Activated CD4-positive, alpha-beta T cell treated with anti-CD3 and anti-CD28 coated beads for 36 hours (primary cell): ENCODE measurements at places on chromosomes 7 and 10. TPM values are rescaled to one million over a fixed set of nuclear protein-coding genes. Genes with fewer than 3 reads are reported as not detected.

FBXL13 gene
- 0.83 TPM for total RNA-seq

UBE2D4 gene
- total RNA-seq = 10.7 TPM

DNA sequence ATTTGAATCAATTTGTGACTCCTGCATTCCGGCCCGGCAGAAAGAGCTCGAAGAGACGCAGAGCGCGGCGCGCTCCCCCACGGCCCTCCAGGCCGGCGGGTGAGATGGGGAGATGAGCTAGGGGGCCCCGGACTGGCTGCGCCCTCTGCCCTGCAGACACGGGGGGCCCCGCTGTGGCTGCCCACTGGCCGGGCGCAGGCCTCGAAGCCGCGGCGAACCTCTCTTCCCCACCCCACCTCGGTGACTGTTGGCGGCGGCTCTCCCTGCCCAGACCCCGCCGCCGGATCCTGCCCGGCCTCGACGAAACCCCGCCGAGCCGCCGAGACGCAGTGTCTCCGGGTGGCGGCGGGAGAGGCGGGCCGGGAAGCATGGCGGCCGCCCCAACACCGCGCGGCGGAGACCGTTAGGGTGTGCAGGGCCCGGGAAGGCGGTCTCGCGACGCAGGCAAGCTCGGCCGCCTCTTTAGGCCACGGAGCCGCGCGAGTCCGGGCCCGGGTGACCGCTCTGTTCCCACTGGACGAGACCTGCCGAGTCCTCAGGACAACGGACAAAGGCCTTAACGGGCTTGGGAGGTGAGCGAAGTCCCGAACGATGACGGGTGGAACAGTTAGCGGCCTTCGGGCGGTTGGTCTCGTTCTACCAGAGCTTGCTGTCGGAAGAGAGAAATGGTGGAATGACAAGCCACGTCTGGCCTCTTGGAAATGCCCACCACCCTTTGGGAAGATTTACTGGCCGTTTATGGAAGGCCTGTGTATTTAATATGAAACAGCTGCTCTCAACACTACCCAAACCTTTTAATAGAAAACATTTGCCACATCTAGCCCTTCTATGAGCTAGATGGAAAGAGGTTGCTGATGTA lies 24.3 kb downstream of the NUP42 start:
- DNase-seq = peak; percentile 48

GRCh38 chr10:119103903-119104653 lies at the start of gene DENND10:
Gene DENND10, plus strand, starts transcription at chr10:119104113. Its CDS starts 30 bp downstream, at chr10:119104143.
- DNase-seq = peak; percentile 90

GRCh38 chr10:84424731-84425167 lies 96.4 kb downstream of the CCSER2 start:
- peak; percentile 33 for DNase-seq

DNA sequence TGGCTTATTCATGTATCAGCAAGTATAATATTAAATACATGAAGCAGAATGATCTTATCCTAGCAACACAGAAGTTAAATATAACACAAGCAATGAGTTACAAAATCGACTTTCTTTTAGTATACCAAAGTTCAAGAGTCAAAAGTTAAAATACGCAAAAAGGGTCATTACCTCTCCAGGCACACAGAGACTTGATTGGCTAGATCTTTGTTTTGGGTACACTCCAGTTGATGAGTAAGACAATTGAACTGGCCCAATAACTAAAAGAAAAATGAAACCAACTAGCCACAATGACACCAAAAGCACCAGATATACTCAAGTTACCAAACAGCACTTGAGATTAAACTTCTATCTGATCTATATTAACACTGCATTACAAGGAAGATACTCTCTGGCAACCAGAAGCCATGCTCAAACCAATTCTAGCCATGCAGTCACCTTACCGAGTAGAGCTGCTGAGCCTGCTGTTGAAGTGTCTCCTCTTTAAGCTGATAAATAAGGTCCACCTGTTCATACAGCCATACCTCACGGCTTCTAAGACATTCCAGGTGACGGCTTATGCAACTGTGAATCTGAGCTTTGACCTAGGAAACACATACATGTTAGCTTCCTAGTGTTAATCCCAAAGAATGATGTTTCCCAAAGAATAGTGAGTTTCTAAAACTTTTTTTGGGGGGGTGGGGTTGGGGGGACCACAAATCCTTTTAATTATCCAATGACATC lies 15.6 kb downstream of the NCOA4 start:
- no peak for DNase-seq

MKX gene
- 0.49 TPM for total RNA-seq

HSPA12A gene
- 0.41 TPM for total RNA-seq

DNA sequence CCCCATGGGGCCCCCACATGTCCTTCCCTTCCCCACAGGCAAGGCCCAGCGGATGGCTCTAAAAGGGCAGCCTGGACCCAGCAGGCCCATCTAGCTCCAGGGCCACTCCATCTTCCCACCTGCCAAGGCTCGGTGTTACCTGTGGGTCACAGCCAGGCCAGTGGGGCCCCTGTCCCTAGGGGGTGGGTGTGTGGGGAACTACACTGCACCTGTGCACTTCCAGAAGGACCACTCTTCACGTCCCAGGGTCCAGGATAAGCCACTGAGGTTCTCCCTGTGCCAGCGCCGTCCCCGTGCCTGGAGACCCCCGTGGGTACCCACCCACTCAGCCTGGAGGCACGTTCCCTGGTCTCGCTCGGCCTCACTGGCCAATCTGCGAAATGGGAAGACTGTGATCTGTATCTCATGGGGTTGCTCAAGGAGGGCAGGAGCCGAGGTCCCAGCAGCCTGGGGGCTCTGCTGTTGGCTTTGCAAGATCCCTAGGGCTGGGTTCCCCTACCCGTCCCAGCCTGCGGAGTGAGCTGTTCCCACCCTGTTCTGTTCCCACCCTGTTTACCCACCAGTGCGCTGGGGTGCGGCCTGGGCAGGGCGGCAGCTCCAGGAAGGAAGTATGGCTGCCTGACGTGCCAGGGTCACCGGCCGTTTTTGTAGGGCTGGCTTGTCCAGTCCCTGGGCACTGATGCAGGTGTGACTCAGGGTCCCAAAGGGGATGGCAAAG lies 4.6 kb downstream of the PWWP2B start:
- DNase-seq = no peak

- no peak for DNase-seq
These were observed 99.1 kb downstream of the NRP1 start for GRCh38 chr10:33235251-33235884.

GRCh38 chr10:131259535-131259934 lies 52.0 kb downstream of the TCERG1L start:
- no peak for DNase-seq

GRCh38 chr10:62831346-62831745 lies 15.2 kb upstream of the EGR2 start:
- DNase-seq = no peak

PARD3 gene
- total RNA-seq = 2.8 TPM

GRCh38 chr7:86949779-86950260 lies 109.6 kb downstream of the ELAPOR2 start:
- no peak for DNase-seq

DNA sequence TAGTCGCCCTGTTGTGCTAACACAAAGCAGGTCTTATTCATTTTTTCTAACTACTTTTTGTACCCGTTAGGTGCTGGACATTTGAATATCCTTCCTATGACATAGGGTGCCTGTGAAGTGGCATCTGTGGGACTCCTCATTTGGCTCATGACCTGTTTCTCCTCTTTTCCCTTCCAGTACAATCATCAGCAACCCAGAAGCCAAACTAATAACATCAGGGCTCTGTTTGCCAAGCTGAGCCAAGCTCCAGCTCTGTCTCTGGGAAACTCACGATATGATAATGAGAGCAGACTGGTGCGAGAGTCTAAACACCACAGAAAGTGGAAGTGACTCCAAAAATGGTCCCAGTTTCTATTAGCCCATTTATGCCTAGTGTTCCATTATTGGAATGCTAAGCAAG lies 92.0 kb downstream of the SVIL start:
- DNase-seq = no peak

DNA sequence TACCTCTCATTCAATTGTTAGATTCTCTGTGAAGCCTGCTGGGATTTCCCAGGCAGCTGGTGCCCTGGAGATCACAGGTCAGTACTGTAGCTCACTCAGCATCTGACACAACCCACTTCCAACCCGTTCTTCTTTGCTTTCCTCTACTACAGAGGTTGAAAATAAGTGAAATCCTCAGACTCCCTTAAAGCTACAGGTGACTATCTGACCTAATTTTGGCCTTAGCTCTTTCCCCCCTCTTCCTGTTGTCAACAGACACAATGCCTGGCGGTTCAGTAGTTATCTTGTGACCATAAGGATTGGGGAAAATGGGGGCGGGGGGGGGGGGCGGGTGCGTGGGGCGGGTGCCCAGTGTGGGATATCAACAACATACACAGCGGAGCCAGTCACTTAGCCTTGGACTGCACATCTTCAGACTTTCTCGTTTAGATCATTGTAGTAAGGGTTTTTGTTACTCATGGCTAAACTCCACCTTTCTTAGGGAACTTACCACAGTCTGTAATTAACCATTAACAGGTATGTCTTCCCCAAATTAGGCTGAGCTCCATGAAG lies 37.8 kb downstream of the MTPN start:
- DNase-seq = no peak

GRCh38 chr7:69620063-69620462 lies 21.8 kb downstream of the AUTS2 start:
- DNase-seq = no peak

MAGI2 gene
- total RNA-seq = 0.12 TPM

CCDC172 gene
- total RNA-seq = not detected

- no peak for DNase-seq
These were observed 4.4 kb upstream of the SNX13 start for GRCh38 chr7:17944720-17945119.

CDK14 gene
- 0.84 TPM for total RNA-seq

- DNase-seq = peak; percentile 11
These were observed 135.2 kb downstream of the CUX1 start for GRCh38 chr7:101952355-101953247.

GRCh38 chr10:83908506-83908905 lies 230.8 kb upstream of the GHITM start:
- no peak for DNase-seq

DNA sequence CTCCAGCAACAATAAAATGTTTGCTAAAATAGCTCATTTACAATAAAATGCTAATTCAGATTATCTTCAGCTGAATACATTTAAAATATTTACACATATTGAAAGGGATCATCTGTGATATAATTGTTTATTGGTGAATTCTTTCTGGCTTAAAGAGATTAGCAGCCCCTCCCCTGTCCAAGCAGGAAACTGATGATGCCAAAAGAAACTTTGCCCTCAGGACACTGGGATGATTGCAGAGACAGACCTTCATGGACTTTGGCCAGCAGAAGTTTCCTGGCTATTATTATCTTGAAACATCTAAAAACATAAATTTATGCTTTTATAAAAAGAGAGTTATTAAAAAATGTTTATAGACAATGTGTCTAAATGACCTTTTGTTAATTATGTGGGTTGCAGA lies 764.9 kb upstream of the MBL2 start:
- no peak for DNase-seq

AMPH gene
- not detected for total RNA-seq

DNA sequence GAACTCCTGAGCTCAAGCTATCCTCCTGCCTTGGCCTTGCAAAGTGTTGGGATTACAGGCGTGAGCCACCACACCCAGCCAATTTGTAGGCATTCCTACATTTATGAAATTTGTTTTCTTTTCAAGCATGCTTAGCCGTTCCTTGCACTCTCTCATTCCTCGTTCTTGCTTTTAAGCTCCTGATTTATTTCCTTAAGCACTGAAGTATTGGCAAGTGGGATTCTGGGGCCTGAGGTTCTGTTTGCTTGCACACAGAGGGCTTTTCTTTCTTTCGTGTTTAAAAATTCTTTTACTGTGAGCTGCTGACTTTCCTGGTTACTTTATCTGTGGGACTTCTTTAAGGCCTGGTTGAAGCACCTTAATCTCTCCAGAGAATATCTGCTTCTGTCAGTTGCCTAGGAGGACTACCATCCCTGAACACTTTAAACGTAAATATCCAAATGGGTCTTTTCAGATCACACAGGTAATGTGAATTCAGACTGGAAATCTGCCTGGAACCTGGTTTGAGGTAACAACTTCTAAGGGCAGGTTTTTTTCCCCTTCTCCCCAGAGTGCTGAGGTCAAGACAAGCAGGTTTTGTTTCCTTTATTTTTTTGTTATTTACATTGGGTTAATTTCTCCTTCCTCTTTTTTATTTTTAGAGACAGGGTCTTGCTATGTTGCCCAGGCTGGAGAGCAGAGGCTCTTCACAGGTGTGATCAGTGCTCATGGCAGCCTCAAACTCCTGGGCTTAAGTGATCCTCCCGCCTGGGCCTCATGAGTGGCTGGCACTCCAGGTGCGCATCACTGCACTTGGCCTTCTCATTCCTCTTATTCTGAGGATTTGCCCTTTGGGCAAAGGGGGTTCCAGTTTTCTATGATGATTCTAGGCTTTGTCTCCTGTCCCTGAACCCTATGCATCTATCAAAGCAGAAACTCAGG lies 102.9 kb downstream of the PFKFB3 start:
- DNase-seq = no peak

DNA sequence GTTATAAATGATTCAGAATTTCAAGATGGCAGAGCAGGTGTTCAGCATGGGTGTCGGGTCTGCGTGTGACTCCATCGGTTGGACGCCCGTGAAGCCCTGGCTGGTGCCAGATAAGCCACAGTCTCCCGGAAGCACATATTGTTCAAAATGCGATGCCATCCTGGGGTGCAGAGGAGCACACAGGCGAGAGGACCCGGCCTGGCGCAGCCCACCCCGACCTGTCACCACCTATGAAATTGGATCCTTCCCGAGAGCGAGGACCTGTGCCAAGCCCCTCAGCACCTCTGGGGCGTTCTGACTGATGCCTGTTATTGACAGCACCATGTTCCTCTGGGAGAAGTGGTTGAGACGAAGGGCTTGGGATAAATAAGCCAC lies 110.1 kb downstream of the ACTR3B start:
- DNase-seq = no peak

DNA sequence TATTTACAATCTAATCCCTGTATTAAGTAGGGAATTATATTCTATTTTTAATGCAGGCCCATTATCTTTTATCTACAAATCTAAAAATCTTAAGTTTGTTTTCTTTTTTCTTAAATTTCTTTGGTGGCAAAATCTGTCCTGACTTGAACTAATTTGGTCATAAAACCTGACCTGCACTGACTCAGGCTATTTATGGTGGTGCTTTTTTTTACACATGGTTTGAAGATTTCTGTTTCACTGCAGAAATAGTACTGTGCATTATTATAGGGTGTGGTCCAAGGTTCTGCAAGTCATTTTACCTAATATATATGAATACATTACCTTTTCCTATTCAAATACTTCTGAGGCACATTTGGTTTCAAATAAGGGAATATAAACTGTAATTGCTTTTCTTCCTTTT lies 137.0 kb downstream of the CD36 start:
- no peak for DNase-seq

BUB3 gene
- 242 TPM for total RNA-seq

GRCh38 chr7:95798401-95798930 lies 26.1 kb downstream of the DYNC1I1 start:
- DNase-seq = no peak

CYP17A1 gene
- not detected for total RNA-seq

GPNMB gene
- total RNA-seq = 0.42 TPM

SCD gene
- total RNA-seq = 203 TPM

- peak; percentile 48 for DNase-seq
These were observed 18.0 kb upstream of the NUDCD3 start for GRCh38 chr7:44508328-44509030.

GRCh38 chr10:50286517-50286916 lies 35.2 kb upstream of the ASAH2 start:
- no peak for DNase-seq

GRCh38 chr10:60420991-60421894 lies 31.6 kb upstream of the ANK3 start:
- no peak for DNase-seq

OR9A2 gene
- total RNA-seq = not detected

- DNase-seq = no peak
These were observed 57.2 kb upstream of the FOXI2 start for GRCh38 chr10:127679642-127680255.
